Glomerular endothelial cell (primary cell): ENCODE measurements at places on chromosomes 11 and 22. TPM values are rescaled to one million over a fixed set of nuclear protein-coding genes. Genes with fewer than 3 reads are reported as not detected.

Gene EI24
- 128 and 189 TPM in 2 replicates for total RNA-seq

Gene SYNGR1
- total RNA-seq, result 3.1 and 3.3 TPM in 2 replicates

Gene YPEL1
- total RNA-seq, result 5.0 and 8.7 TPM in 2 replicates

Gene MMP8
- total RNA-seq, result not detected in 2 replicates

Gene CRELD2
- 67.8 and 84.8 TPM in 2 replicates for total RNA-seq

Gene NAV2
- 40.6 and 42.0 TPM in 2 replicates for total RNA-seq

Gene RTL10
- total RNA-seq, result 46.6 and 65.5 TPM in 2 replicates

Gene RPS3
- total RNA-seq, result 1,563 and 2,693 TPM in 2 replicates

Gene JAML
- not detected in 2 replicates for total RNA-seq

Gene SAA4
- total RNA-seq, result not detected in 2 replicates

Gene OMP
- total RNA-seq, result 0.53 TPM in 1 of 2 replicates, not detected in the other

Gene ANGPTL5
- not detected in 2 replicates for total RNA-seq

Gene PKNOX2
- 0.29 and 0.76 TPM in 2 replicates for total RNA-seq

Gene HOATZ
- total RNA-seq, result not detected in 2 replicates

Gene OR51G2
- total RNA-seq, result not detected in 2 replicates

Gene LIF
- total RNA-seq, result 16.6 and 25.2 TPM in 2 replicates

Gene DDTL
- total RNA-seq, result 2.6 TPM in 1 of 2 replicates, not detected in the other

Gene MMP13
- not detected in 2 replicates for total RNA-seq

Gene FXYD6
- 16.4 and 20.0 TPM in 2 replicates for total RNA-seq

Gene VWCE
- 9.0 and 18.6 TPM in 2 replicates for total RNA-seq

Gene AIFM3
- total RNA-seq, result 0.18 TPM in 1 of 2 replicates, not detected in the other

Gene MPZL2
- 9.7 and 31.9 TPM in 2 replicates for total RNA-seq

Gene MAPK12
- 72.5 and 74.8 TPM in 2 replicates for total RNA-seq

Gene RAB36
- 3.5 and 7.8 TPM in 2 replicates for total RNA-seq

Gene GUCY1A2
- 1.4 and 2.8 TPM in 2 replicates for total RNA-seq

Gene OSM
- not detected in 2 replicates for total RNA-seq

Gene OR51E2
- total RNA-seq, result 0.06 TPM in 1 of 2 replicates, not detected in the other

Gene PRG3
- total RNA-seq, result not detected in 2 replicates

Gene PLAAT2
- not detected in 2 replicates for total RNA-seq

Gene GPR83
- total RNA-seq, result not detected in 2 replicates
